Left renal cortex interstitium (tissue), 4 donors: ENCODE measurements at places on chromosomes 5 and 9. TPM values are rescaled to one million over a fixed set of nuclear protein-coding genes. Genes with fewer than 3 reads are reported as not detected.

Gene HTR1A
- polyA plus RNA-seq: not detected

Gene SREK1
- 135 TPM for polyA plus RNA-seq

Gene SLC6A19
- polyA plus RNA-seq: 72.8 TPM

Gene NUP188
- polyA plus RNA-seq: 58.3 TPM

Gene NMRK1
- 24.3 TPM for polyA plus RNA-seq

Gene ADGRV1
- 10.9 TPM for polyA plus RNA-seq

Gene PNPLA7
- 1.6 TPM for polyA plus RNA-seq

Gene LCN10
- 1.2 TPM for polyA plus RNA-seq

Gene PCDHB13
- polyA plus RNA-seq: 5.9 TPM

Gene MLANA
- polyA plus RNA-seq: 0.98 TPM

Gene PCDHGC5
- polyA plus RNA-seq: 1.1 TPM

Gene GPR151
- polyA plus RNA-seq: not detected

Gene PURA
- 14.7 TPM for polyA plus RNA-seq

DNA sequence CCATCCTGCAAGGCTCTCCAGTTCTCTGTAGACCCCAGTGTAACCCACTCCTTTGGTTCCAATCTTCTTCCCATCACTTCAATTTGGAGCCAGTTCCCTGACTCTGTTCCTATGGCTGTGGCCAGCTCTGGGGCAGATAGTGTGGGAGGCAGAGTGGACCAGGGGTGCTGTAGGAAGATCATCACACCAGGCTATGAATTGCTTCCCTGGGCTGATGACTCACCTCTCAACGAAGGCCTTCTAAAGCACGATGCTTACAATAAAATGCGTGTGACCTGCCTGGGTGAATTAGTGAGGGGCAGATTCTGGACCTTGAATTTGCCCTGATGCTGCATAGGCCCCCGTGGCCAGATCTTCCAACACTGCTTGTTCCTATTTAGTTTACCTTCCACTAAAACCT, 289.7 kb downstream of the FBXL7 start:
- DNase-seq: no peak

DNA sequence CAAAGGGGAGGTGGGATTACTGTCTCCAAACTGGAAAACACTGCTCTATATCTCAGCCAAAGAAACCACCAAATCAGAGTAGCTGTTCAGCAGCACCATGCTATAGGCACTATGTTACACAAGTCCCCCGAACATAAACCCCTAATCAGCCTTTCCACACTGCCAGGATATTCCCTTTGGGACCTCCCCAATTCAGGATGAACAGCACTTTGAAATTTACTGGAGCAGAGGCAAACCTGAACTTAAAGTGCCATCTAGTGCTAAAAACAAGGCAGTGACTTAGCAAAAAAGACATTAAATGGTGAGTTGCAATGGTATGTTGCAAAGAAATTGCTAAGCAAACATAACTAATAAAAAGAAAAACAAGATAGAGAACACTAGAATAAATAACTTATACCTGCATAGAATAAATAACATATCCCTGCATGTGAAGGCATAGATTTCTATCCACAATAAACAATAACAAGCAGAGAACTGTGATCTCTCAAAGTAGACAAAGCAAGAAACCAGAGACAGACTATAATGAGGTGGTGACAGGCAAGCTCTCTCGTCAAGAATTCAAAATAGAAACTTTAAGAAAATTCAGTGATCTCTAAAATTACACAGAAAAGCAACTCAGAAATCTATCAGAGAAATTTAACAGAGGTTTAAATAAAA, 584.4 kb upstream of the ACO1 start:
- peak; percentile 3 for DNase-seq

GRCh38 chr9:36129139-36129538, 7.4 kb upstream of the GLIPR2 start:
- DNase-seq: no peak

DNA sequence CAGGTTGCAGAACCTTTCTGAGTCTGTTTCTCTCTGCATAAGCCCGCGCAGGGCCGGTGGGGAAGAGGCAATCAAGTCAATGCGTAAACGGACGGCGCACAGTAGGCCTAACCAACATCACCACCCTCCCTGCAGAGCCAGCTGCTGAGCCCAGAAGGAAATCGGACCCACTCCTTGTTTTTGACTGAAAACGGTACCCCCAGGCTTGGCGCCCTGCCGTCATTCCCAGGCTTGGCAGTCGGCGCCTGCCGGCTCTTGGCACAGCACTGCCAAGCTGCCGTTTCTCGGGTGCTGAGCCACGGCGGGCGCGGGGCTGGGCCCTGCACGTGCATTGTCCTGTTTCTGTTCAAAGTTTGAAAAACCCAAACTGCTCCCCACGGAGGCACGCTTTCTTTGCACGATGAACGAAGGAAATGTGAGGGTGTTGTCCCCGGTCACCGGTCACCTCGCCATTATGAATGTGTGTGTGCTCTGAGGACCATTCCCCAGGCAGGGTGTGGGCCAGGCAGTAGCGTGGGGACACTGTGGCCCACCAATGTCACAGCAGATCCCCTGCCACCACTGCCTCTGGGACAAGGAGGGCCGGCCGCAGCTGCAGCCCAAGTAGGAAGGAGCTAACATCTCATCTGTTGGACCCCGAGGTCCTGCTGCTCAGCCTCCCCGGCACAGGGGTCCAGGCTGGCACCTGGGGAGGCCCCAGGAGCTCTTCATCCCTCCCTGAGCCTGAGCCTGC, 20.1 kb downstream of the FIBCD1 start:
- DNase-seq: no peak

GRCh38 chr9:133090187-133090586, 28.4 kb downstream of the CEL start:
- no peak for DNase-seq

GRCh38 chr9:37639109-37639762, 11.5 kb upstream of the FRMPD1 start:
- DNase-seq: no peak

DNA sequence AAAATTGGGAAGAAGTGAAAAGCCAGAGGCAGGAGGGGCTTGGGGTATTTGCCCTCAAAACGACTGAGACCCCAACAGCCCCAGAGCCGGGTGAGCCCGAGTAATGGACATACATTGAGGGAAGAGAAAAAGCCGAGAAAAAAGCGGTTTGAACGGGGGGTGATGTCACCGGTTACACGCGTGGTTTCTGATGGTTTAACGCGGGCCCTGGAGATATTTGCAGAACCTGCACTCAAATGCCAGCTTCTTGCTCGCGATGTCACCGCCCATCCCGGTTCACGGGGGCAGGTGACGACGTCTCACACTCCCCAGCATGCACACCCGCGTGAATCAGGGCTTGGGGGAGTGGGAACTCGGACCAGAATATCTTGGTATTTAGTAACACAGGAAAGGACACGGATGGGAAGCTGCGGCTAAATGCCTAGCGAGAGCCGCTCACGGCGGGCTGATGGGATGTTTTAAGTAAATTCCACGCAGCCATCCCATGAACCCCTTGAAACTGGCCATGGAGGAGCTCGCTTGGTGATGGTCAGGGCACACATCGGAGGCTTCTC, 102.0 kb upstream of the RAPGEF1 start:
- no peak for DNase-seq

- DNase-seq: no peak
Observed at GRCh38 chr5:108747774-108748400, at the start of gene FER. Gene FER (plus strand): TSS chr5:108747897. CDS start chr5:108798183, 50,286 bp downstream.

GRCh38 chr5:142275496-142275895, 49.3 kb downstream of the SPRY4 start:
- no peak for DNase-seq

GRCh38 chr5:127757576-127757975, 54.4 kb downstream of the CCDC192 start:
- DNase-seq: no peak

- DNase-seq: no peak
Observed at GRCh38 chr5:133977161-133977787, 8.8 kb upstream of the C5orf15 start.

- no peak for DNase-seq
Observed at GRCh38 chr5:68015381-68016302, 199.9 kb upstream of the PIK3R1 start.

GRCh38 chr5:59416451-59416850, 477.1 kb downstream of the PDE4D start:
- DNase-seq: no peak

DNA sequence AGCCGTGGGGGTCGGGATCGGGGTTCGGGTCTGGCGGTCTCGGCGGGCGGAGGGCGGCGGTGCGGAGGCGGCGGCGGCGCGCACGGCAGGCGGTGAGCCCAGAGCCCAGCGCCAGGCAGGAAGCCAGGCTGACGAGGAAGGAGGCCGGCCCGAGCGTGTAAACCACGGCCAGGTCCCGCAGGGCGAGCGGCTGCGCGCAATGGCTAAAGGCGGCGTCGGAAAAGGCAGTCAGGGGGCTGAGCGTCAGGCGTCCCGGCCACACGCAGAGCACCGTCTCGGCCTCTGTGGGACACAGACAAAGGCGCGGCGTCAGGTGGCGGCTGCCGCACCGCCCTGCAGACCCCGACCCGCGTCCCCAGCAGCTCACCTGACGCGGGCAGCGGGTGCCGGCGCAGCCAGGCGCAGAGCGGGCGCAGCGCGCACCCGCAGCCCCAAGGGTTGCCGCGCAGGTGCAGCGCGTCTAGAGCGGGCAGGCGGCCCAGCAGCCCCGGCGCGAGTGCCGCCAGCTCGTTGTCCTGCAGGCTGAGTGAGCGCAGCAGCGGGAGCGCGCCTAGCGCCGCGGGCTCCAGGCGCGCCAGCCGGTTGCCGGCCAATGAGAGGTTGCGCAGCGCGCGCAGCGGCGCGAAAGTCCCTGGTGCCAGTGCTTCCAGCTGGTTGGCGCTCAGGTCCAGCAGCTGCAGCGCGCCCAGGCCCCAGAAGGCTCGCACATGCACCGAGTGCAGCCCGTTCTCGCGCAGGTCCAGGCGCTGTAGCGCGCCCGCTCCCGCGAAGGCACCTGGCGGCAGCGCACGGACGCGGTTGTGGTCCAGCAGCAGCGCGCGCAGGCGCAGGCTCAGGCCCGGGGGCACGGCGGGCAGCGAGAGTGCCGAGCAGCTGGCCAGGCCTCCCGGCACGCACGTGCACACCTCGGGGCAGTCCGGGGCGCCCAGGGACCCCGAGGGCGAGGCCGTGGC, 671 bp downstream of the LRRC26 start:
- no peak for DNase-seq

DNA sequence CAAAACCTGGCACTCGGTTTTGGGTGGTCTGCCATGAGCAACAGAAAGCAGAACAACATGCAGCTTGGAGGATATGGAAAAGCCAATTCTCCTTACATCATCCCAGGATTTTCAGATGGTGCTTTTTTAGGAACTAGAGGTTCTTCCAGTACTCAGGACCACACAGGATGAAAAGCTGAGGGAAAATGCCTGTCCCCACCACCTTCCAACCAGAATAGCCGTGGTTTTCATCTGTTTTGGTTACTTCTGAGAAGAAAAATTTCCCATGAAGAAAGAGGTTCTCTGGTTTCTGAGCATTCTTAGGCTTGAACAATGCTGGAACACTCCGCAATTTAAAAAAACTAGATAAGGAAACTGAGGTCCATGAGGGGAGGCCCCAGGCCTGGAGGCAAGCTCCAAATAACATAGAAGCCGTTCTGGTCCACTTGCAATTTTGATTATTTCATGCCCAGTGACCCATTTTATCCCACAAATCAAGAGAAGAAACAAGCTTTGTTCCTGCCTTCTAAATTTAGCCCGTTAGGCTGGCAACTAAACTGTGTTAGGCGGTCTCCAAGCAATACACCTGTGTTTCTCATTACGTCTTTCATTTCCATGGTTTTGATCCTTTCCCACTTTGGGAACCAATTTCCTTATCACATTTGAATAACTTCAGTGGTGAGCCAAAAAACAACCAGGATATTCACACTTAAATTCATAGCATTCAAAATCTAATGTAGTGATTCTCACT, 79.2 kb upstream of the SPIN1 start:
- DNase-seq: no peak

- DNase-seq: no peak
Observed at GRCh38 chr9:128669786-128670185, 13.1 kb upstream of the DYNC2I2 start.

- DNase-seq: no peak
Observed at GRCh38 chr5:82975812-82976211, 101.4 kb downstream of the TMEM167A start.

GRCh38 chr9:81729135-81729534, 39.8 kb upstream of the TLE1 start:
- no peak for DNase-seq

DNA sequence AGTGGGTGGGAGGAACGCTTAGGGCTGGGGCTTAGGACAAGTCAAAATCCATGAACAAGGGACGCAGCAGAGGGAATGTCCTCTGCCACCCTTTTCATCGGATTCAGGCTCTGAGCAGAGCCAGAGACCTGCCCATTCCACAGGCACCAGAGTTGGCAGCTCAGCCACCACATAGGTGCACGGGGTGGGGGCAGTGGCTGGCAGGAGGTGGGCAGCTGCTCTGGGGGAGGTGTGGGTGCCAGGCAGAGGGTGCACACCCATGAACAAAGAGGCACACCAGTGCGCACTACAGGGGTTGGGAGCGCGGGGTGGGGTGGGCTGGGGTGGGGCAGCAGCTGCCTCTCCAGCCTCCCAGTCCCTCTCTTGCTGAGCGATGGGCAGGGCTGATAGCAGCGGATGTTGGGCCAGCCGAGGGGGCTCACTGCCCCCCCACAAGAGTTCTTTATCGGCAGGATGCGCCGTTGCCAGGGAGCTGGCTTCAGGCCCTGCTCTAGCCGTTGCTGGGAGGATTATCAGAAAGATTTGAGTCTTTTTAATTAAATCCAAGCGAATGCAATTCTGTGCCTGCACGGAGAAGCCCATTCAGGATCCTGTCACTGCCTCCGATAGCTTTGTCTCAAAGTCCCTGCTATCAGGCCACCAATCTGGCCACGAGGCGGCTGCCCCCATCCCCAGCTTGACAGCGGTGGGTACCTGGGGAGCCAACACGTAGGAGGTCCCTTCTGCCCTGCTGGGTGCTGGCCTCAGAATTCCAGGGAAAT, 64.3 kb upstream of the LMX1B start:
- DNase-seq: no peak

DNA sequence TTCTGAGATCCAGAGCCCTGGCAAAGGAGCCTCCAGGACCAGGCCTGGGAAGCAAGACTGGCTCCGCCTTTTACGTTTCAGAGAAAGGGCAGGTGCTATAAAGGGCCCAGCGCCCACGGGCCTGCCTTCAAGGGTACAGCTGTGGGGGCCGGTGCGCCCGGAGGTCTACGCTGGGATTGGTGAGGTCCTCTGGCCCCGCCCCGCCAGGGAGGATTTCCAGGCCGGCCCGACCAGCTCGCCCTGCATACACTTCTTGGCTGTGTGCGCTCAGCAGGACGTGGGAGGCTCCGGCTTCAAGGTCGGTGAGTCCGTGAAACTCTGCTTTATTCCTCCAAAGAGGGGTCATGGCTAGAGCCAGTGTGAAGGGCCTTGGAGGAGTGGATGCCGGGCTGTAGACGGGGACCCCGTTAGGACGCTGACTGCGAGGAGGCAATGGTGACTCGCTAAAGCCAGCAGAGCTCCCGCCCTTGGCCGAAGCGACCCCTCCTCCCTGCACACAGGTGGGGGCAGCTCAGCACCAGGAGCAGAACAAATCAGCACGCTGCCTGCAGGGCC, at the start of gene CKMT2:
Gene CKMT2, plus strand, starts transcription at position 243 of the 555 bp plus-strand sequence. CDS start 17,811 bp downstream, outside the sequence.
- DNase-seq: no peak

DNA sequence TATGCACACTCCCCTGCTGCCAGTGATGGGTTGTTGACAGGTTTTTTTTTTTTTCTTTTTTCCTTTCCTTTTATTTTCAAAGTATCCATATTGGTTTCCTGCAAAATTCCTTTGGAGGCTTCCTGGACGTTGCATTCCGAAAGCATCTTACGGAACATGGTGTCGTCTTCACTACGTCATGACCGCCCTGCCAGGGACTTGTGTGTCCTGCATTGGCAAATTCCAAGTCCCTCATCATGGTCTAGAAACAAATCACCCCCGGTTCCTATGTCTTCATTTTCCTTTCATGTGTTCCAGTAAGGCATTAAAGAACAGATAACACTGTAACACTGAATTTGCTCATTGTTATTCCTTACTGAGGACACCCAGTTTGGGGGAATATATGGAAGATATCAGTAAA, 35.0 kb upstream of the ADAMTSL1 start:
- DNase-seq: no peak
